ENCODE measurements at places on chromosomes 5 and 9.

- no peak for DNase-seq
Measured at GRCh38 chr9:33517373-33517772, 6.7 kb upstream of the ANKRD18B start.

DNA sequence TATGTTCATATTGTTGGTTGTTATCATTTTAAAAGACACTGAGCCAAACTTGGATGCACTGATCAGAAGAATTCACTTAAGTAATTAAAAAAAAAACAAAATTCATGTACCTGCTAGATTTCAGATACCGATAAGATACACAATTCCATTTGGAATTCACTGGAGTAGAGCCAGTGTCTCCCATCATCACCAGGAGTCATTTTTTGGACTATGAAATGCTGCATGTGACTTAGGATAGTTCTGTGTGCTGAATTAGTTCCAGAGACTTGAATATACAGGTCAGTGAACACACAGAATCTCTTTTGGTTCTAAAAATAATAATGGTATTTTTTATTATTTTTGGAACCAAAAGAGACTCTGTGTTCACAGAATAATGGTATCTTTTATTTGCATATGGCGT, 482.6 kb upstream of the PIK3R1 start:
- DNase-seq = no peak

- no peak for DNase-seq
Measured at GRCh38 chr5:158492136-158492535, 607.6 kb downstream of the EBF1 start.

GRCh38 chr9:125889476-125890419, 142.6 kb downstream of the PBX3 start:
- DNase-seq = no peak

DNA sequence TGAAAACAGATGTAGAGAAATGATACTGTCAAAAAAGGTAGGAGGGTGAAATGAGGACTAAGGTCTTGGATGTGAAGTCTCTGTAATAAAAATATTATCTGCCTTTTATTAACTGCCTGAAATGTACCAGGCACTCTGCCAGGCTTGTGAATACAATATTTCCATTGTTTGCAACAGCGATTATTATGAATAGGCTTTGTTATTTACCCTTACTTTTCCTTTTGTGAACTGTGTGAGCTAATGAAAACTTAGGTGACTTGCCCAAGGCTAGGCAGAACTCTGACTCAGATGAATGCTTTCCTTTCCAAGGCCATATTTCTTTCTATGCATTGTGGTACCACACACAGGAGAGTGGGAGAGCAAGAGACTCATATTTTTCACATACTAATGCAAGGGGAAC, 204.1 kb downstream of the CDH12 start:
- no peak for DNase-seq

- no peak for DNase-seq
Measured at GRCh38 chr5:169168280-169168679, 132.7 kb downstream of the SLIT3 start.

DNA sequence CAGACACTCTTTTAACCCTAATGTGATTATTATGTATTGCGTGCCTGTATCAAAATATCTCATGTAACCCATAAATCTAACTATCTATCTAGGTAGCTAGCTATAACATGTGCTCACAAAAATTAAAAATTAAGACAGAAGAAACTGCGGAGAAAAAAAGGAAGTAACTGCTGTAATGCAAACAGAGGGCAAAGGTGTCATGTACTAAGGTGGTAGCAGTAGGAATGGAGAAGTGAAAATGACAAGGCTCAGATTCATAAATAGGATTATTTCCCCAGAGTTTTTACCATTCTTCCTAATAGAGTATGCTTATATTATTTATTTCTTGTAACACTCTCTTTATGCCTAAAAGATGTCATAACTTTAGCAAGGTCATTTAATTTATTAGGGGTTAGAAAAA, 1527.5 kb upstream of the C9orf72 start:
- no peak for DNase-seq

GRCh38 chr5:104734046-104734445, 1171.5 kb upstream of the NUDT12 start:
- DNase-seq = no peak

DNA sequence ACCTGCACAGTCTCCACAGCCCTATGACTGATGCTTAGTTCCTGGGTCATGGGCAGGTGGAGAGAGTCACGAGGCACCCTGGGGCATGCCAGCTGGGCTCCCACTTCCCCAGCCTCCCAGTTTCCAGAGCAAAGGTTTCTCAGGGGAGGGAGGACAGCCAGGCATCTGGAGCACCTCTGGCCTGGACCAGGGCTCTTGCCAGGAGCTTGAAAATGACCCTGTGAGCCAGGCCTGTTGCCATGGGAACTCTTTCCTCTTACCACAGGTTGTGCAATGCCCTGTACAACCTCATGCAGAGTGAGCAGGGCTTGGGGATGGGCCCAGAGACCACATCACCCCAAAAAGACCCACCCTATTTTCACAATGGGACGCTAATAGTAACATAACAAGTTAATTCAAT, 113.1 kb downstream of the PSD2 start:
- no peak for DNase-seq

- DNase-seq = no peak
Measured at GRCh38 chr5:111066261-111066938, 5.1 kb upstream of the TSLP start.

DNA sequence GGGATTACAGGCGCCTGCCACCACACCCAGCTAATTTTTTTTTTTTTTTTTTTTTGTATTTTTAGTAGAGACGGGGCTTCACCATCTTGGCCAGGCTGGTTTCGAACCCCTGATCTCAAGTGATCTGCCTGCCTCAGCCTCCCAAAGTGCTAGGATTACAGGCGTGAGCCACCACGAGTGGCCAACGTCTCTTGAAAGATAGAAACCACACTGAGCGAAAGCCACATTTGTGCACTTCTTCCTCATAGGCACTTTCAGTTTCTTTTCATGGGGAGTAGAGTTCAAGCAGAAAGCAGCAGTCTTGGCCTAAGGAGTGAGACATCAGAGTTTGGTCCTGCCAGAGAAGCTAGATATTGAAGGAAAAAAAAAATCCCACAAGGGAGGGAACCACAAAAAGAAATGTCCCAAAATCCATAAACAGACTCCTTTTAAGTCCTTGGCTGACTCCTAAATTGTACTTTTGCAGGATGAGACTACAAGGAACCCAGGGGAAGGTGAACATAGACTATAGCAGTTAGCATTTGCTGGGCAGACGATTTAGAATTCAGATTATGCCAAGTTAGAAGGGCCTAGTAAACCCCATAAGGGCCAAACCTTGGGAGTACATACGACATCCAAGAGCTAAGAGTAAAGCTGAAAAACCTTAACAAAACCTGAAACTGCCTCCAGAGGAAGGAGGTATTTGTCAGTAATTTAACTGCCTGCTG, 43.9 kb upstream of the GLIPR2 start:
- no peak for DNase-seq

GRCh38 chr9:133725886-133726285, 12.3 kb downstream of the SARDH start:
- no peak for DNase-seq

- DNase-seq = no peak
Measured at GRCh38 chr9:36734737-36735136, 162.0 kb downstream of the MELK start.

DNA sequence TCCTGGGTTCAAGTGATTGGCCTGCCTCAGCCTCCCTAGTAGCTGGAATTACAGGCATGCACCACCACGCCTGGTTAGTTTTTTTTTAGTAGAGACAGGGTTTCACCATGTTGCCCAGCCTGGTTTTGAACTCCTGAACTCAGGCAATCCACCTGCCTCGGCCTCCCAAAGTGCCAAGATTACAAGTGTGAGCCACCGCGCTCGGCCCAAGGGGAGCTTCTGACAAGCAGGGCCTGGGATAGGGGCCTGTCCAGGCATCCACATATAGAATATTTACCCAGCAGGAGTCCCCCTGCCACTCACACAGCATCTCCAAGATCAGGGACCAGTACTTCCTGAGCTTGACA, 10.1 kb downstream of the IRF1 start:
- no peak for DNase-seq

- DNase-seq = no peak
Measured at GRCh38 chr5:138620663-138621224, 45.5 kb upstream of the HSPA9 start.

GRCh38 chr5:14449052-14449661, 132.4 kb upstream of the OTULINL start:
- no peak for DNase-seq

GRCh38 chr5:172667786-172668593, 26.9 kb downstream of the NEURL1B start:
- no peak for DNase-seq

GRCh38 chr9:81191222-81191621, 498.1 kb downstream of the TLE1 start:
- no peak for DNase-seq

GRCh38 chr9:87674565-87675299, 51.2 kb upstream of the CTSL start:
- no peak for DNase-seq

DNA sequence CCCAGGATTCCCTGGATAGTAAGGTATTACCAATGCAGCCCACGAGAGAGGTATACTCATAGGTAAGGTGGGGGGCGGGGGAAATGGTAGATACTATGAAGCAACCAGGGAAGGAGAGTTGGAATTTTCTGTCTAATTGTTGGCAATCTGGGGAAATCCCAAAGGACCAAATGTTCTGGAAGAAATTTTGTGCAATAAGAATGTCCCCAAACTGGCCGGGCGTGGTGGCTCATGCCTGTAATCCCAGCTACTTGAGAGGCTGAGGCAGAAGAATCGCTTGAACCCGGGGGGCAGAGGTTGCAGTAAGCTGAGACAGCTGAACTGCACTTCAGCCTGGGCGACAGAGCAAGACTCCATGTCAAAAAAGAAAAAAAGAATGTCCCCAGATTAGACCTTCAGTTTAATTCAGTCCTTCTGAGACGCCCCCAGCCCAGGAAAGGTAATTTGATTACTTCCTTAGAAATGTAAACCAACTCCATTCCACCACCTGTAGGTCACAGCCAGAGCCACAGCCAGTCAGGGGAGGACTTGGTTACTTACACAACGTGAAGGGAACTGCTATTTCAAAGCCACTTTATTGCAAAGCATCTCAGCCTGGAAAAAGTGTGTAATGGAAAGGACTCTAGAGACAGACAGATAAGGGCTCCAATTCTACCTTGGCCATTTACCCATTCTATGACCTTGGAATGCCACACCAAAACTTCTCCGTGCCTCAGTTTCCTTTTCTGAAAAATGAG, 50.0 kb upstream of the KLF4 start:
- no peak for DNase-seq

- no peak for DNase-seq
Measured at GRCh38 chr9:18499062-18499461, 25.1 kb downstream of the ADAMTSL1 start.

GRCh38 chr9:128027705-128028104, 39.4 kb downstream of the NAIF1 start:
- no peak for DNase-seq

DNA sequence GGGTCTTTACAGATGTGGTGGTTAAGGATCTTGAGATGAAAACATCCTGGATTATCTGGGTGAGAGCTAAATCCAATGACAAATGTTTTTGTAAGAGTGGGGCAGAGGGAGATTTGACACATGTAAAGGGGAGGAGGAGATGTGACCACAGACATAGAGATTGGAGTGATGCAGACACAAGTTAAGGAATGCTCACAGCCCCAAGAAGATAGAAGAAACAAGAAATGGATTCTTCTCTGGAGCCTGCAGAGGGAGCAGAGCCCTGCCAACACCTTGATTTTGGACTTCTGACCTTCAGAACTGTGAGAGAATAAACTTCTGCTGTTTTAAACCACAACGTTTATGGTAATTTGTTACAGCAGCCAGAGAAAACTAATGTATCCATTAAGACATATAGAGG, 21.7 kb downstream of the ITGA2 start:
- no peak for DNase-seq

DNA sequence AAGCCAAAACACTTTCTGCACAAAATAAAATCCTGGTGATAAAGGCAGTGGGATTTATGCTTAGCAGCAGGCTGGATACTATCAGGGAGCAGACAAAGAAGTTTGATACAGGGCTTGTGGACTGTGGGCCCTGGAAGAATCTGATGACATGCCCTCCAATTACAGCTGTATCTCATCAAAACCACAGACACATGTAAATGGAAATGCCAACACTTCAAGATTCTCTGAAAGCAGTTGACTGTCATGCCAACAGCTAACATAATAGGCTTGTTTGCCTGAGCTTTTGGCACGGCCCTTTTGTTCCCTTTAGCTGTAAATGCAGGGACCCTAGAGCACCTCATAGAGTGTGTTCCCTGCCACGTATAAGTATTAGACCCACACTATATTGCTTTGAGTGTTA, 114.4 kb downstream of the STK32A start:
- no peak for DNase-seq

DNA sequence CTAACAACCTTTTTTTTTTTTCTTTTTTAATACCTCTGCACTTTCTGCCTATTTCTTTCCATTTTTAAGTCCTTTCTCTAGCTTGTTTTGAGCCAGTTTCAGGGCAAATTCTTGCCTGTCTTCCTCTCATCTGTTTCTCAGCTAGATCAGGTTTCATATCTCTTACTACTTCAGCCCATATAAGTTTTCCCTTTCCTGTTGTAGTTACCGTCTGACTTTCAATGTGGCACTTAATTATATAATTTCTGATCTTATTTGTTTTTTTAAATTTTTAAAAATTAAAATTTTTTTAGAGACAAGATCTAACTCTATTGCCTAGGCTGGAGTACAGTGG, 104.7 kb upstream of the ELL2 start:
- DNase-seq = no peak

GRCh38 chr5:54876-55569, 36.9 kb upstream of the PLEKHG4B start:
- DNase-seq = no peak

DNA sequence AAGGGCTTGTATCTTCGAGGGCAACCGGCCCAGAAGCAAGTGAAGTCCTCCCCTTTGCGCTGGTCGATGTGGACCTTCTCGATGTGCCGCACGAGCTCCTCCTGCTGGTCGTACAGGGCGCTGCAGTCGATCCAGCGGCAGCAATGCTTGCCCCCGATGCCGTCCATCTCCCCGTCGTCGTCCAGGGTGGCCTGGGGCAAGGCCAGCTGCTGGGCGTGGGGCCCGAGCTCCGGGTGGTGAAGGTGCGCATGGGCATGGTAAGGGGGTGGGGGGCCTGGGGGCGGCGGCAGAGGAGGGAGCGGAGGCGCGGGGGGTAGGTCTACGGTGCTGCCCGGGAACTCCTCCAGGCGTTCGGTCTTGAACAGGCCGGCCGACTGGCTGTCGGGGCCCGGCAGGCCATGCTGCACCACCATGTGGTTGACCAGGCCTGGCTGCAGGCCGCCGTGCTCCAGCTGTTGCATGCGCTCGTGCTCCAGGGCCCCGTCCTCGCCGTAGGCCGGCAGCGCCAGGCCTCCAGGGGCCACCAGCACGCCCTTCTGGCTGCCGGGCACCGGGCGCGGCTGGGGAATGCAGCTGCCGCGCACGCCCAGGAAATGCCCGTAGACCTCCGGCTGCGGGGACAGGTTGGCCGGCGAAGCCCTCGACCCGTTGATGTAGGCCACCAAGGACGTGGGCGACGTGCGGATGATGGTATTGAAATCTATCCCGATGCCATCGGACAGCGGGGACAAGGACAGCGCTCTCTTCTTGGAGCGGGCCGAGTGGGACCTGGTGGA, 181.8 kb downstream of the GLIS3 start:
- DNase-seq = no peak

- DNase-seq = no peak
Measured at GRCh38 chr5:119174578-119175163, 103.8 kb downstream of the DMXL1 start.

GRCh38 chr9:85536076-85536475, 205.7 kb downstream of the AGTPBP1 start:
- DNase-seq = no peak

- DNase-seq = no peak
Measured at GRCh38 chr5:68077349-68077894, 138.1 kb upstream of the PIK3R1 start.

Data from cortex of kidney (tissue), 1 donor.